ENCODE measurements at places on chromosomes 6 and 20.

DNA sequence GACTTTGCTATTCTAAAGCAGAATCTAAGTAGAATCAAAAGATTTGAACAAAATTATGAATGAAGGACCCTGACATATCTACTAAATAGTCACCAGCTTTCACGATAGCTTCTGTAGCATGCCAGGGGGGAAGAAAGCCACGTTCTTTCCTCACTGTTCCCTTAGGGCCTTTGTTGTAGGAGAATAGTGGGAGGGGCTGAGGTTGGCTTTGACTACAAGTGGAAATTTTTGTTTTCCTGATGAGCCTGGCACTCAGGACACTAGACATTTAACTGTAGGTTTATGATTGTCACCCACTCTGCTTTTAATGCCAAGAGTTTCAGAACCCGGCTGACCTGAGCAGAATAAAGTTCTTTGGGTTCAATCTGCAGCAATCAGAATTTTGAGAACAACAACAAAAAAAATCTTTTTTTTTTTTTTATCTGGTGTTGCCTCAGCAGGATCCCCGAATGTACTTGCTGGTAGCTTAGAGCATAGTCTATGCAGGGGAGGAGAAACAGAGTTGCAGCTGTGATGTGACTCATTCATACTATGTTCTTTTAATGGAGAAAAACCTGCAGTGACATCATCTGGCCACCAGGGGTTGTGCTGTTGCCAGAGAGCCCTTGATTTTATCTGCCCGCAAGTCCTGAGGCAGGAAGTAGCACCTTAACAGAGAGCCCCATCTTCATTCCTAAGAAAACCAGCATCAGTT is 38.5 kb downstream of the TPD52L1 start:
- no peak for DNase-seq

- no peak for DNase-seq
Observed at GRCh38 chr20:18416486-18416885, 50.3 kb downstream of the DZANK1 start.

DNA sequence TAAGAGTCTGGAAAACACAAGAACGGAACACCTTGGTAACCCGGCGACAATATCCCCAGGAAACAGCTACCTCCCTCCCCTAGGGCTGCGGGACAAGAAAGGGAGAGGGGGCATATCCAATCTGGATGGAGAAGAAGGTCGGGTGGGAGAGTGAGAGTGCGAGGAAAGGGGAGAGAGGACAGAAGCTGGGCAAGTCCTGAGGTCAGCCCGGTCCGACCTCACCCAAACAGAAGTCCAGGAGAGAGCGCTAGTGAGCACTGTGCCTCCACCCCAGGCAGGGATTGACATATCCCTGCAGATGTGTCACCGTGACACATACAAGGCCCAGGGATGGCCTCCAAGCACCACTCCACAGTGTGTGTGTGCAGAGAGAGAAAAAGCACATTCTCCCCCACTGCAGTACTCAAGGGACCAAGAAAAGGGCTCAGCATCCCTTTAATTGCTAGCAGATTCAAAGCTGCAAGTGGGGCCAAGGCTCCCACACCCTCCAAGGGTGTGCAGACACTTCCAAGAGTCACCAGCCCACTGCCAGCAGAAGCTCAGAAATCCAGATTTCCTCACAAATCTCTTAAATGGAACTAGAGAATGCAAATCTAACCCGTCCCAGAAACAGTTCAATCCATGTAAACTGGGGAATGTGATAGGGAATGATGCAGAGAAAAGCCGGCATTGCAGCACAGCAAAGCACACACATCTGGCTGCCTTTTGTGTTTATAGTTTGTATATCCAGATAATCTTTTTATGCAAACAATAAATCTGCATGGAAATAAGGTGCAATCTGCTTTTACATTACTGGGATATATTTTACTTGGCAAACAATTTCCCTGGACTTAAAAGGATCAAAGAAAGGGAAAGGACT is 3.1 kb downstream of the PXDC1 start:
- no peak for DNase-seq

- no peak for DNase-seq
Observed at GRCh38 chr6:132749111-132749510, 8.6 kb downstream of the VNN2 start.

- DNase-seq, result peak; percentile 37
Observed at GRCh38 chr20:1375515-1375914, 17.3 kb downstream of the FKBP1A start.

GRCh38 chr20:58703765-58704371 is 11.3 kb downstream of the NPEPL1 start:
- no peak for DNase-seq
